Occipital lobe (tissue), 3 donors: ENCODE measurements at places on chromosomes 3 and 15.

DNA sequence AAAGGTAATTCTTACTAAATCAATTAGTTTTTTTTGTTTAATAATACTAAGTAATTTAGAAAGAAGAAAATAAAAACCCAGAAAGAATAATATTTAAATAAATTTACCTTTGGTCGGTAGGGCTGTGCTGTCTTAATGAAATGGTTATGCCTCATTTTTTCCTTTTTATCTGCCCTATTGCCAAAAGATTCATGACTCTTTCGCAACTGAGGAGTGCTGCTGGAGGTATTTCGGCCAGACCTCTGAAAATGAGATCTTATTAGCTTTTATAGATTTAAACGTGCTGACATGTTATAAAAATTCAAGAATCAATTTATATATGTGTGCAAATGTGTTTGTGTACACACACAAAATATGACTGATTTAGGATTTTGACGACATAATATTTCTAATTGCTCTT is 67.1 kb upstream of the USP50 start:
- no peak for DNase-seq

DNA sequence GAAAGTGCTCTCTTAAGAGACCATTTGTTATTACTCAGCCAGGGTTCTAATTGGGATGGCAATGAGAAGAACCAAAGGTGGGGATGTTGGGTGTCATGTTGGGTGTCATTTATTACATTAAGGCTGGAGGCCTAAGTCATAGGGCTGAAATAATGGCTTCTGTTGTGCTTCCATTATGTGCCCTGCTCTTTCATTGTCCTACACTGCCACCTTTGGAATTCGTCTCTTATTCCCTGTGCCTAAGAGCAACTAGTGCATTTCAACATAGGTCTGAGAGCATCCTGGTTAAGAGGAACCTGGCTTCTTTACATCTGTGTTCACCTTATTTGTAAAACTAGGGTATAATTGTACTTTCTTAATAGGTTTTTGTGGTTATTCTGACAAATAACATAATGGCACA is 32.2 kb downstream of the RIOX2 start:
- DNase-seq: no peak

DNA sequence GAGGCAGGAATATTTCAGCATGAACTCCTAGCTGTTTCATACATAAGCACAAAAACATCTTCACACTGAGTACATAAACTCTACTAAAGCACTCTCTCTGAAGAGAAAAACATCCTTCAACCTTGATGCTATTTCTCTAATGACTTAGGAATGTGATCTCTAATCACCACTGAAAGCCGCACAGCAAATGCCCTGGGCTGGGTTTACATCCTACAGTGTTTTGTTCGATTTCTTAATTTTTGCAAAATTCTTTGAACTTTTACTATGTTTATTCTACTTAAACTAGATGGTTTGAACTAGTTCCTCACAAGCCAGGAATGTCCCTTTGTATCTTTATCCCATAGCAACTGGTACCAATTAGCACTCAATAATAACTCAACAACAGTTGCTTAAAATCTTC is 130.9 kb upstream of the ABI3BP start:
- no peak for DNase-seq

- DNase-seq: no peak
Observed at GRCh38 chr15:77507143-77507897, 86.6 kb downstream of the HMG20A start.

- no peak for DNase-seq
Observed at GRCh38 chr3:131690800-131691199, 188.0 kb upstream of the MRPL3 start.

- DNase-seq: no peak
Observed at GRCh38 chr15:67593562-67593961, 51.1 kb downstream of the MAP2K5 start.

DNA sequence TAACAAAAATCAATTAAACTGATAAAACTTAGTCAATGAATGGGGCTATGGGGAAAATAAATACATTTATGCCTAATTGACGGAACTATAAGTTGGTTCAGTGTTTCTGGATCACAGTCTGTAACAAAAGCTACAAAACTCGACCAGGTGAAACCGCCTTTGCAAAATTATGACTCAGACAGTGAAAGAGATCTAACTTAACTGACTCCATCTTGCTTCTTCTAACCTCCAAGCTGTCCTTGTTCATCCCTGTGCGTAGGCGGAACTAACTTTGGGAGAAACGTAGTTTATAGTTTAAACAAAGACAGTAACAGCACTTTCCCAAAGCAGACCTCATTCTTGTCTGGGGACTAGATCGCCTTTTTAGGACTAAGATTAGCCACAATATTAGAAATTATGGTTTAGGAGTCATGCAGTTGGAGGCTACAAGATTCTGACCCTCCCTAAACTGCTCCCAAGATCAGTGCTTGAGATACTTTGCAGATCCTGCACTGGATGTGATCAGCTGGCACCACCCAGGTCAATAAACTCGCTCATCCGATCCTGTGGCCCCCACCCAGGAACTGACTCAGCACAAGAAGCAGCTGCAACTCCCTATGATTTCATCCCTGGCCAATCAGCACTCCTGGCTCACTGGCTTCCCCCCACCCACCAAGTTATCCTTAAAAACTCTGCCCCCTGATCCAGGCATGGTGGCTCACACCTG is 7.2 kb upstream of the MFGE8 start:
- DNase-seq: no peak

GRCh38 chr15:39100106-39100660 is 480.7 kb upstream of the THBS1 start:
- DNase-seq: no peak

GRCh38 chr3:53774414-53774813 is 71.8 kb downstream of the CHDH start:
- no peak for DNase-seq

DNA sequence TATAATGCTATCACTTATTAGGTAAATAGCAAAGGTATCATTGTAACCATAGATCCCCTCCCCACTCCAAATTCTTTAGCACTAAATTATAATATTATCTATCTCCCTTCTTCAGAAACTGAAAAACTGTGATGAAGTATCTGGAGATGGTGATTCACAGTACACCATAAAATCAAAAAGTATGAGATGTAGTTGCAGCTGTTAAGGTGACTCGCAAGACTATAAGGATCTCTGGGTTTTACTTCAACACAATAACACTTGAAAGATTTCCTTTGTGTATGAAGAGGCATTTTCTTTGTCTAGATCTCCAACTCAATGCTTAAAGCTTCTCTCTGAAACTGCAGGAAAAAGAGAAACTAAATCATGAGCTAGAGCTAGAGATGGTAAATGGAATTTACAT is 46.9 kb downstream of the IFT57 start:
- DNase-seq: no peak
